ELR (cell line): ENCODE measurements at places on chromosomes 5 and 9.

DNA sequence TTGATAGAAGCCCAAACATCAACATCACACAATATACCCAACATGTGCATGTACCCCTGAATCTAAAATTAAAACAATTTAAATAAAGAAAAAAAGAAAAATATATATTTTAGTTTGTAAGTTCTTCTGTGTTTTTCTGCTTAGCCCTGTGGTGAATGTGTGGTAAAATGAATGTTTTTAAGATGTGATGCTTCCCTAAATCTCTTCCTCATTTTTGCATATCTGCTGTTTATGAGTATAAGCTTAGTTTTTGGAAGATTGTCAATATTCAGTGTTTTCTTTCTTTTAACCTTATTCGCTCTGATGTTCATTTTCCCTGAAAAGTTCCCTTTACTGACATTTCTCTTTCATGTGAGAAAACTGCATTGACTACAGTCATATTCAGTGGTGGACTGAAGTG is 44.4 kb upstream of the DAB2 start:
- DNase-seq: no peak

- no peak for DNase-seq
Measured at GRCh38 chr9:4620057-4620765, 41.9 kb upstream of the PLPP6 start.

- DNase-seq: no peak
Measured at GRCh38 chr5:148962761-148963324, 100.0 kb downstream of the SH3TC2 start.

DNA sequence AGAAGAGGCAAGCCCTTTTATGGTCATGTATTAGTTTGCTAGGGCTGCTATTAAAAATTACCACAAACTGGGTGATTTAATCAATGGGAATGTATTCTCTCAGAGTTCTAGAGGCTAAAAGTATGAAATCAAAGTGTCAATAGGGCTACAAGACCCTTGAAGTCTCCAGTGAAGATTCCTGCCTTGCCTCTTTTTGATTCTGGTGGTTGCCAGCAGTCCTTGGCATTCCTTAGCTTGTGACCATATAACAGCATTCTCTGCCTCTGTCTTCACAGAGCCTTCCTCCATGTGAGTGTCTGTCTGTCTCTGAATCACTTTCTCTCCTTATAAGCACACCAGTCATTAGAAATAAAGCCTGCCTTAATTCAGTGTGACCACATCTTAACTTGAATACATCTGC is 282.7 kb downstream of the KCNN2 start:
- no peak for DNase-seq

- DNase-seq: no peak
Measured at GRCh38 chr5:149341876-149342275, 3.4 kb upstream of the GRPEL2 start.

DNA sequence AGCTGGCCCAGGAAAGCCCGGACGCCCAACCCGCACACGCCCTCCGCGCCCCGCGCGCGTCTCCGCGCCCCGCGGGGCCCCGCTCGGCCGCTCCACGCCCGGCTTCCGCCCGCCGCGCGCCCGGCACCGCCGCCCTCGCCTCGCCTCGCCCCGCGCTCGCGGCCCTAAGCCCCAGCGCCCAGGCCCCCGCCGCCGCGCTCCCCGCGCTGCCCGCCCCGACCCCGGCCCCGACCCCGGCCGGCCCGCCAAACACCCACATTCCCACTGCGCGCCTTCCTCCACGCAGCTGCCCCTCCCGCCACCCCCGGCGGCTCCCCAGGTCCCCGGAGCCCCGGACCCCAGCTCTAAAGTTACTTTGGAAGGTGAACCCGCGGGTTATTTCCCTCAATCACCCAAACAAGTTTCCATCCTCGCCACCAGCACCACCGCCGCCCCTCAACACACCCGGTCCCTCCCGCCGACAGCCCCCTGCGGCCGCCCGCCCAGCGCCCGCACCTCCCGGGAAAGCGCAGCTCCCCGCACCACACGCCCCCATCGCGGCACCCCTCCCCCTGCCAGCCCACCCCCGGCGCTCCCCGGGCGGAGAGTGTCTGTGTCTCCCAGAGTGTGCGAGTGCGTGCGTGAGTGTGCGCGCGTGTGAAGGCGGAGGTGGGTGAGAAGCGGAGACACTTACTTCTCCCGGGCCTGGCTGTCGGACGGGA is 439 bp downstream of the SSBP2 start:
- no peak for DNase-seq

- DNase-seq: no peak
Measured at GRCh38 chr5:111731638-111732037, 25.4 kb downstream of the NREP start.

GRCh38 chr5:150596826-150597225 is 43.6 kb upstream of the SYNPO start:
- DNase-seq: no peak

DNA sequence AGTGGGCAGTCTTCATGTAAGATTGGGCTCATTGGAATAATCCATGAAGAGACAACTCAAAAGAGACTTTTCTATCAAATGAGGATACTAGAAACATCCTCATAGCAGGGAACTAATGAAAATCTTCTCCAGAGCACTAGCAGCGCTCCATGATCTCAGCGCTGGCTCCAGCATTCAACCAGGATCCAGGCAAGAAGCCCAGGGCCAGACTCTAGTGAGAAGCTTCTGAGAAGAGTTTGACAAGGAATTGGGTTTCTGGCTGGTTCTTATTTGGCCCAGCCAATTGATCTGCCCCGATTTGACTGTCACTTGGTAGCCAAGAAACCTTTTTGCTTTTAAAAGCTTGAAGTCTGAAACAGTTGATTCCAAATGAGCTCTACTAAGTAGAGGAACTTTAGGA is 60.1 kb downstream of the AOPEP start:
- DNase-seq: no peak

DNA sequence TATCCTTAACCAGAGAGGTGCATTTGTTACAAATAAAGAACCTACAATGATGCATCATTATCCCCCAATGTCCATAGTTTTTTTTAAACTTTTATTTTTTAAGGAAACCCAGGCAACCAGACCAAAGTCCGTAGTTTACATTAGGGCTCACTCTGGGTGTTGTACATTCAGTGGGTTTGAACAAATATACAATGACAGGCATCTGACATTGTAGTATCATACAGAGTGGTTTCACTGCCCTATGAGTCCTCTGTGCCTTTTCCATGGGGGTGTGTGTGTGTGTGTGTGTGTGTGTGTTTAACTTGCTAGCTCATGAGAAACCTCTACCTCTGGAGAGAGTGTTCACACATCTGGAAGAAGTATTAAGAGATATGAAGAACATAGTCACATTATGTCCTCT is 141.5 kb downstream of the KDM4C start:
- no peak for DNase-seq

DNA sequence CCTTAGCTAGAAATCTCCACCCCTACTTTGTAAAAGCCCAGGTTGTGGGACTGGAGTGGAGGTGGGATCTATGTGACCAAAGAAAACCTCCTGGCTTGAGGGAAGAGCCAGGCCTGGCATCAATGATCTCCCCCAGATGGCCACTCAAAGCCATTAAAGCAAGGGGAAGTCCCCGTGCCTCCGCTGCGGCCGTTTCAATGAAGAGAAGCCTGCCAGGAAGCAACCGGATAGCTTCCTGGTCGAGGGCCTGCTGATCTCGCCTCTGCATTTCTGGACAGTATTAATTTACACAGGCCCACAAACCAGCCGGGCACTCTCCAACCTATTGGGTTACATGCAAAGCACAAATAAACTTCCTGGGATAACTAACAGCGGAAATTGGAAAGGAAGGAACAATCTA is 160.5 kb upstream of the MSX2 start:
- DNase-seq: no peak

DNA sequence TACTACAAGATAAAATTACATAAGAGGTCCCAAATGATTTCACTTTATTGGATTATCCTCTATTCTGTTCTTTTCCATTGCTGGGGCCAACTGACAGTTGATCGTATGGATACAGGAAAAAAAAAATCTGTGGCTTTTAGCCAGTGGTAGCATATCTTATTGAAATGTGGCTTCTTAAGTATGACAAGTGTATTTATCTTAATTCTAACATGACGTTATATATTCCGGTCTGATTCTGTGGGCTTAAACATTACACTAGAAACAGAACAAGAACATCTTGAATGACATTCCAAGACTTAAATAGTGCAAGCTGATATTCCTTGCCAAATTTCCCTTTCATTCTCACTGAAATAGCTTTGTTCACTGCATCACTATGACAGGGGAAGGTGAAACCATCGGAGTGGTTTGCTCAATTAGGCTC is 117.9 kb downstream of the INSYN2B start:
- no peak for DNase-seq
